ENCODE measurements at places on chromosomes 12 and 14.

DNA sequence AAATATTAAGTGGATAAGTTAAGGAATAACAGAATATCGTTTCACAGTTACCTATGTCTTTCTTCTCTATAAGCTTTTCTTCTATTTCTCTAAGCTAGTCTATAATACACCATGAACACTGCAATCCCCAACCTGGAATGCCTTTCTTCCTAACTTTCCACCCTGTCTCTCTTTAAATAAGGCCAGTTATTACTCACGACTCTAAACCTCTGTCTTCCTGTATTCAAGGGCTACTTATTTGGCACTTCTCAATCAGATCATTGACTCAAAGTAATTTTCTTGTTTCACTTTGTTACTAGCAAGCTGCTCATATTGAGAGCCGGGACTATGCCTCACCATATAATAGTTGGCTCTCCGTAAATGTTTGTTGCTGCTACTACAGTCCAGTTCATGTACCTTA lies 13.5 kb downstream of the FERMT2 start:
- DNase-seq, result no peak

GRCh38 chr12:131103669-131104462 lies 150.2 kb downstream of the ADGRD1 start:
- DNase-seq, result no peak

DNA sequence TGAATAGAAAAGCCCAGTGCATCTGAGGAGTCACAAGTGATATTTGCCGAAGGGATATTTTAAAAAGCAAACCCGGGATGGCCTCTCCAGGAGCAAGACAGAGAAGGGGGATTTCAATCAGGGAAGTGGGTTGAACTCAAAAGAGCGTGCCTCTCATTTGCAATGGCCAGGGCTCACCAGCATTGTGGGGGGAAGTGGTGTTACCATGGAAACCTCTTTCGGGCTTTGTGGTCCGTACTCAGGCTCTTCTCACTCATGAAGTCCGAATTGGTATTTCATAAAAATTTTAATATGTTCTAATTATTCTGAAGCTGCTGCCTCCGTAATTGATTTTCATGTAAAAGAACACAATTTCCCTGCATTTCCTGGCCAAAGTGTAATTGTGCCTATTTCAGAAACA lies 79.8 kb downstream of the SLC15A4 start:
- no peak for DNase-seq

DNA sequence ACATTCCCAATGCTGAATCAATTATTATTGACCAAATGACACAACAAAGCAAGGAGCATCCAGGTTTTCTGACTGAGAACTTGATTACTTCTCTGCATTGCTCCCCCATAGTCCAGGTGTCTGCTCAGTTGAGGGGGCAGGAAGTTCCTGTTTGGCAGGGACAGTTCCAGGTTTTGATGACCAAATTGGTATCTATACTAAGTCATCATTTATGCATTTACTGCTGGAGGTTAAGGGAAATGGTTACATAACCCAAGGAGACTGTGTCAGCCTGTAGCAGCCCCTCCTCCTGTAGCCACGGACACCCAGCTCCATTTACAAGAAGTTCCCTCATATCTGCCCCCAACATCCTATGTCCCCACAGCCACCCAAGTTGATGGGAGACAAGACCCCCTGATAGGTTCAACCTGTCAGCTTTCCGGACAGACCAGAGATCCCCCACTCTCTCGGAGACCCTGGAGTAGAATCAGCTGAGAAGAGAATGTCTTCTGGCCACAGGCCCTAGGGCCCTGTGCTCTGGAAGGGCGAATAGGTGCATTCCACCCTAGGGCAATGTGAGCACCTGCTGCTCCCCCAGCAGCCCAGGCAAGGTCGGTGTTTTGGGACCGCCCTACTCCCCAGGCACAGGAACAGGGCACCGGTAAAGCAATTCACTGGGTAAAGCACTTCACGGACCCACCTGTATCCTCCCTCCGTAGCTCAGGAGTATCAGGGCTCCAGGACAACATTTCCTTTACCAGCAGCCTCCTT lies 23.6 kb downstream of the IRF2BPL start:
- DNase-seq, result no peak

GRCh38 chr12:5458229-5459050 lies 26.5 kb downstream of the NTF3 start:
- DNase-seq, result peak; percentile 10
